Hepatocyte (in vitro differentiated cells): ENCODE measurements at places on chromosomes 5 and 9. TPM values are rescaled to one million over a fixed set of nuclear protein-coding genes. Genes with fewer than 3 reads are reported as not detected.

The HSPA5 gene
- 239 and 246 TPM in 2 replicates for total RNA-seq

The SLC6A7 gene
- 0.88 and 1.1 TPM in 2 replicates for total RNA-seq

The EGFLAM gene
- total RNA-seq: 4.4 and 9.0 TPM in 2 replicates

The LURAP1L gene
- total RNA-seq: 37.6 and 40.2 TPM in 2 replicates
